Nasal cavity respiratory epithelium epithelial cell of viscerocranial mucosa (primary cell): ENCODE measurements at places on chromosomes 16 and 17. TPM values are rescaled to one million over a fixed set of nuclear protein-coding genes. Genes with fewer than 3 reads are reported as not detected.

The CD79B gene
- not detected in 2 replicates for total RNA-seq

The MT1E gene
- 74.2 and 274 TPM in 2 replicates for total RNA-seq

The NOTUM gene
- total RNA-seq = 0.07 TPM in 1 of 2 replicates, not detected in the other

The B4GALNT2 gene
- total RNA-seq = 7.9 and 11.5 TPM in 2 replicates

The MYH8 gene
- total RNA-seq = not detected in 2 replicates

The SDR42E2 gene
- total RNA-seq = not detected in 2 replicates

The CDK5R1 gene
- 7.2 and 9.3 TPM in 2 replicates for total RNA-seq

The TEX19 gene
- not detected in 2 replicates for total RNA-seq

The SYNRG gene
- total RNA-seq = 9.9 and 25.9 TPM in 2 replicates

The GNGT2 gene
- not detected in 2 replicates for total RNA-seq

The NEUROD2 gene
- total RNA-seq = not detected in 2 replicates

The HCRT gene
- total RNA-seq = not detected in 2 replicates

The GNG13 gene
- total RNA-seq = not detected in 2 replicates

The RRN3 gene
- 72.4 and 78.6 TPM in 2 replicates for total RNA-seq

The KRT15 gene
- total RNA-seq = 38.3 and 63.4 TPM in 2 replicates

The EIF3CL gene
- 164 and 188 TPM in 2 replicates for total RNA-seq

The SDR42E1 gene
- total RNA-seq = 28.5 and 37.9 TPM in 2 replicates

The RHBDL3 gene
- total RNA-seq = not detected in 2 replicates

The PRAC1 gene
- total RNA-seq = not detected in 2 replicates

The PRDM7 gene
- not detected in 2 replicates for total RNA-seq

The C16orf54 gene
- not detected in 2 replicates for total RNA-seq

The PDF gene
- total RNA-seq = 22.6 and 24.6 TPM in 2 replicates

The CES2 gene
- 41.4 and 130 TPM in 2 replicates for total RNA-seq

The DNAAF8 gene
- total RNA-seq = under 0.01 and 0.28 TPM in 2 replicates

The FA2H gene
- total RNA-seq = 0.85 and 2.4 TPM in 2 replicates

The CCL8 gene
- not detected in 2 replicates for total RNA-seq

The ZNF205 gene
- 17.4 and 17.8 TPM in 2 replicates for total RNA-seq

The SEPTIN12 gene
- not detected in 2 replicates for total RNA-seq

The HBQ1 gene
- not detected in 2 replicates for total RNA-seq

The TNK1 gene
- 5.8 and 10.6 TPM in 2 replicates for total RNA-seq

The PRR35 gene
- total RNA-seq = under 0.01 TPM in 1 of 2 replicates, not detected in the other

The HLF gene
- under 0.01 and 0.14 TPM in 2 replicates for total RNA-seq

The CCDC154 gene
- total RNA-seq = under 0.01 and 0.57 TPM in 2 replicates

The EPX gene
- not detected in 2 replicates for total RNA-seq

The KIF18B gene
- total RNA-seq = under 0.01 TPM in 1 of 2 replicates, not detected in the other

The CBLN1 gene
- total RNA-seq = not detected in 2 replicates

The C16orf46 gene
- 0.34 and 0.50 TPM in 2 replicates for total RNA-seq

The RHBDL1 gene
- total RNA-seq = 4.7 and 6.2 TPM in 2 replicates

The EVPL gene
- total RNA-seq = 40.3 and 69.8 TPM in 2 replicates

The ATPAF2 gene
- total RNA-seq = 9.9 and 14.6 TPM in 2 replicates

The GHDC gene
- total RNA-seq = 3.8 and 11.4 TPM in 2 replicates

The ZNF629 gene
- total RNA-seq = 6.2 and 12.6 TPM in 2 replicates

The MPV17L gene
- total RNA-seq = 0.64 and 1.4 TPM in 2 replicates

The IL32 gene
- 1.7 and 32.1 TPM in 2 replicates for total RNA-seq

The ZNF23 gene
- 10.9 and 14.9 TPM in 2 replicates for total RNA-seq

The PKMYT1 gene
- 0.34 and 0.50 TPM in 2 replicates for total RNA-seq

The ZG16 gene
- not detected in 2 replicates for total RNA-seq

The TAT gene
- total RNA-seq = under 0.01 and 0.07 TPM in 2 replicates

The TNP2 gene
- not detected in 2 replicates for total RNA-seq
